ENCODE measurements at places on chromosomes 7 and 10. TPM values are rescaled to one million over a fixed set of nuclear protein-coding genes. Genes with fewer than 3 reads are reported as not detected.

Gene PNLIPRP2
- 0.74 TPM for total RNA-seq

Gene GIMAP2
- total RNA-seq: not detected

Gene THSD7A
- 0.22 TPM for total RNA-seq

Gene MSS51
- total RNA-seq: 2.2 TPM

GRCh38 chr10:119511828-119512515 is 30.5 kb downstream of the RGS10 start:
- no peaks in the 10 kb centered on the region for H3K36me3 ChIP-seq
- no peak overlapping the region for H3K4me3 ChIP-seq
- peak overlapping the region; percentile 16 for H3K27ac ChIP-seq
- peak; percentile 33 for DNase-seq

GRCh38 chr7:78159545-78159944 is 361.0 kb downstream of the PHTF2 start:
- H3K27me3 ChIP-seq: no peaks in the 10 kb centered on the region
- H3K36me3 ChIP-seq: no peaks in the 10 kb centered on the region
- no peak overlapping the region for H3K4me3 ChIP-seq
- no peaks in the 10 kb centered on the region for H3K4me1 ChIP-seq

- no peak overlapping the region for H3K27ac ChIP-seq
- no peaks in the 10 kb centered on the region for H3K36me3 ChIP-seq
- no peaks in the 10 kb centered on the region for H3K27me3 ChIP-seq
- no peak overlapping the region for H3K4me3 ChIP-seq
These were observed 3.4 kb downstream of the GPR15LG start for GRCh38 chr10:84176836-84177474.

DNA sequence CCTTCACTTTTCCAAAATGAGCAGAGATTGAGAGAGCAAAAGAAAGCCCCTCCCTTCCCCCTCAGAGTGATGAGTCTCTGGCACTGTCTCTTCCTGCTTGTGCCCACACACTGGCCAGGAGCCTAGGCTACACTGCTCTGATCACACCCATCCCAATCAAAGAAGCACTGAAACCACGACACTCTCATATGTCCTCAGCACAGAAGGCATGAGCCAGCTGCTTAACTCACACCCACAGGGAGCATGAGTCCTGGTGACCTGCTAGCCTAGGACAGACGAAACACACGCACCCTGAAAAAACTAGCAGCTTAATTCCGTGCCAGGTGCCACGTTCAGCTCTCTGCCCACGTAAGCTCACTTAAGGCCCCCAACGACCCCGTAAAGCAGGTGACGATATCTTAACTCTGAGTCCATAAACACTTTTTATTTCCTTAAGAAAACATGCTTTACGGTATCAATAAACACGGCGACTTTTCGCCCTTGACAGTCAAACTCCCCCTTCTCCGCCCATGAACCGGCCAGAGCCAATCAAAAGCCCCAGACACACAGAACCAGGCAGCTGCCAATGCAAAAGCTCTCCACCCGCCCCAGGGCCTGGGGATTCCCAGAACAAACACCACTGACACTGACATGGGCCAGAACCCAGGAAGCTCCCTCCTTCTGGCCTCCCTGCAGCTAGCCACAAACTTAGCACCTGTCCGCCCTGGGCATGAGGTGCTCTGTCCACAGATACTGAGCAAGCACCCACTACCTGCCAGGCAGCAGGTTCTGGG is 69.0 kb downstream of the TNRC18 start:
- no peaks in the 10 kb centered on the region for H3K36me3 ChIP-seq
- DNase-seq: no peak
- H3K27me3 ChIP-seq: peaks cover 36% of the 10 kb centered on the region
- H3K4me3 ChIP-seq: no peak overlapping the region
- peaks cover 23% of the 10 kb centered on the region for H3K4me1 ChIP-seq

DNA sequence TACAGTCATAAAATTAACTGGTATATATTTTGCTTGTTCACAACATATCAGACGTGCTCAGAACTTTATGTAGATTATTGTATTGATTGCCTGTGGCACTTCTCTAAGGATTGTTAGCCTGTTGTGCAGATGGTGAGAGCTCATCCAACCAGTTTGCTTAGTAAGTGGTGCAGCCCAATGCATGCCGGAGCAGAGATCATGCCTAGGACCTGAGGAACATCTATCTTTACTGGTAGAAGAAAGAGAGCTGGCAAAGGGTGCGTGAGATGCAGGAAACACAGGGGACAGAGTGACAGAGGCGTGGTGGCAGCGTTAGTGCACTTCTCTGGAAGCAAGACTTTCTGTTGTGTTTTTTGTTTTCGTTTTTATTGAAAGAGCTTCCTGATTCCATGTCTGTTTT is 35.9 kb downstream of the CCM2 start:
- DNase-seq: no peak
- no peak overlapping the region for H3K4me3 ChIP-seq
- H3K27ac ChIP-seq: peak overlapping the region; percentile 54
- no peaks in the 10 kb centered on the region for H3K36me3 ChIP-seq
- peaks cover 45% of the 10 kb centered on the region for H3K4me1 ChIP-seq
- H3K27me3 ChIP-seq: no peaks in the 10 kb centered on the region

GRCh38 chr7:100673942-100674410 is 436 bp downstream of the GNB2 start:
- no peak for DNase-seq
- no peaks in the 10 kb centered on the region for H3K4me1 ChIP-seq
- peaks cover 33% of the 10 kb centered on the region for H3K27me3 ChIP-seq
- H3K27ac ChIP-seq: no peak overlapping the region
- no peaks in the 10 kb centered on the region for H3K36me3 ChIP-seq

GRCh38 chr10:5014936-5015335 is 11.3 kb upstream of the AKR1C2 start:
- no peaks in the 10 kb centered on the region for H3K4me1 ChIP-seq
- no peak overlapping the region for H3K27ac ChIP-seq
- H3K27me3 ChIP-seq: no peaks in the 10 kb centered on the region
- H3K4me3 ChIP-seq: no peak overlapping the region
- peak; percentile 8 for DNase-seq
